Neural progenitor cell (in vitro differentiated cells): ENCODE measurements at places on chromosomes 3 and 15. TPM values are rescaled to one million over a fixed set of nuclear protein-coding genes. Genes with fewer than 3 reads are reported as not detected.

GRCh38 chr15:95989392-95989791 lies 341.1 kb upstream of the NR2F2 start:
- no peak for DNase-seq

DNA sequence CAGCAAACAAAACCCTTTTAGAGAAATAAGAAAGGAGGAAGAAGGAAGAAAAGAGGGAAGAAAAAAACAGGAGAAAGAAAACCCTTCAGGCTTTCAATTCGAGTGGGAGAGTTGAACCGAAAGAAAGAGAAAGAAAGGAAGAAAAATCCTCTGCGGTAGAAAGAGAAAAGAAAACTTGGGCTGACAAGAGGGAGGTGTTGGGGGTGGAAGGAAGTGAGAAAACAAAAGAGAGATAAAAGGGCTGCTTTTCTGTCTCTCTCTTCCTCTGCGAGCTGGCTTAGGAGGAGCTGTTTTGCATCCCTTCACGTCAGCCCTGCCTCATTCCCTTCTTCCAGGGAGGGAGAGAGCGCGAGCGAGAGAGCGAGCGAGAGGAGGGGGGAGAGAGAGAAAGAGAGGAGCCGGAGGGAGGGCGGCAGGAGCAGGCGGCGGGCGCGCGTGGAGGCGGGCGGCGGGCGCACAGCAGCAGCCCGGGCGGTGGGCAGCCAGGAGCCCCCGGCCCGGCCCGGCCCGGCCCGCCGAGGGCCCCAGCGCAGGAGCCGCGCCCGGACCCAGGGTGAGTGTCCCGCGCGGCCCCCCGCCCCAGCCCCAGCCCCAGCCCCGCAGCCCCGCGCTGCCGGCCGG lies at the start of gene ZNF710:
Gene ZNF710 (plus strand): TSS at position 263 of the 621 bp plus-strand sequence. CDS start 65,814 bp downstream, outside the sequence.
- DNase-seq: peak; percentile 73

- DNase-seq: no peak
Measured at GRCh38 chr3:24154013-24154695, 209.1 kb downstream of the NR1D2 start.

DNA sequence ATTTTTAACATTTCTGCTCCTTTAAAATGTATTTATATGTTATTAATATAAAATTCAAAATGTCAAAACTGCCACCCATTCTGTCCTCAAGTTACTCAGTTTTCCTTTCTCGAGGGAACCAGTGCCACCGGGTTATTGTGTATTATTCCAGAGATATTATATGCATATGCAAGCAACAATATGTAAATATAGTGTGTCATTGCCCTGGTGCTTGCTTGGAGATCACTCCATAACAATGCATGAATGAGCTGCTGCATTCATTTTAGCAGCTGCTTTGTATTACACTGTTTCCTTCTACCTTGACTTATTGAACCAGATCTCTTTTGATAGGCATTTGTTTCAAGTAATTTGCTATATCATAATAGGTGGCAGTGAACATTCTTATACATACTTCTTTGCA lies 509.1 kb downstream of the MCTP2 start:
- DNase-seq: no peak

GRCh38 chr3:161600173-161600572 lies 103.6 kb downstream of the OTOL1 start:
- DNase-seq: no peak

DNA sequence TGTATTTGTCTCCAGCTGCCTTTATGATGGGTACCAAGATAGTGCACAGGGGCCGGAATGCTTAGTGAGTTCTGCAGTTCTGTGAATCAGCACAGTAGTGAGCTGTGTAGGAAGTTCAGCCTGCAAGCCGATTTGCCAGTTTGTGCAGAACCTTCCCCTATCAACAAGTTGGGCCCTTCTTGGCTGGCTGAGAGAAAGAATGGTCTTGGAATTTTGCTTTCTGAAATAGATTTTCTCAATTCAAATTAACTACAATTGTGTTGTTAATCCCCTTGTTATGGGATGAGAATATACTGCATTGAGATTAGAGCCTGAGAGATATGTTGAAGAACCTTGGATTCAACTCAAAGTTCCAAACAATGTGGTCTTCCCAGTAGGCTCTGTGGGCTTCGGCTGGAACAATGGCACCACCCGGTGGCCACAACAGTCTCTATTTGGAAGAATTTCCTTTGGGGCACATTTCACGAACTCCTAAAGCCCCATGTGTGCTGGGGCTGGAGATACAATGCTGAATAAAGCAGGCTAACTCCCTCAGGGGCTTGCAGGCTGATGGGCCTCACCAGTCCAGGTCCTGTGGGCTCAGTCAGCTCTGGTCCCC lies 59.1 kb downstream of the TRIM42 start:
- peak; percentile 69 for DNase-seq

- no peak for DNase-seq
Measured at GRCh38 chr3:90128391-90128790, 1021.0 kb downstream of the EPHA3 start.

GRCh38 chr3:100662113-100662823 lies 47.0 kb upstream of the TFG start:
- DNase-seq: no peak

GRCh38 chr3:172317481-172317880 lies 130.8 kb downstream of the GHSR start:
- no peak for DNase-seq

GRCh38 chr15:98753726-98754656 lies 105.7 kb downstream of the IGF1R start:
- peak; percentile 74 for DNase-seq

- DNase-seq: no peak
Measured at GRCh38 chr15:24878153-24878552, 76.6 kb upstream of the SNRPN start.

- no peak for DNase-seq
Measured at GRCh38 chr3:183491109-183491922, 62.9 kb upstream of the MCF2L2 start.

GRCh38 chr3:173800154-173800553 lies 402.6 kb downstream of the NLGN1 start:
- no peak for DNase-seq

- DNase-seq: peak; percentile 88
Measured at GRCh38 chr3:4466741-4467521, at the start of gene SUMF1. Gene SUMF1, minus strand, starts transcription at chr3:4467269. Its CDS starts 24 bp downstream, at chr3:4467245.

DNA sequence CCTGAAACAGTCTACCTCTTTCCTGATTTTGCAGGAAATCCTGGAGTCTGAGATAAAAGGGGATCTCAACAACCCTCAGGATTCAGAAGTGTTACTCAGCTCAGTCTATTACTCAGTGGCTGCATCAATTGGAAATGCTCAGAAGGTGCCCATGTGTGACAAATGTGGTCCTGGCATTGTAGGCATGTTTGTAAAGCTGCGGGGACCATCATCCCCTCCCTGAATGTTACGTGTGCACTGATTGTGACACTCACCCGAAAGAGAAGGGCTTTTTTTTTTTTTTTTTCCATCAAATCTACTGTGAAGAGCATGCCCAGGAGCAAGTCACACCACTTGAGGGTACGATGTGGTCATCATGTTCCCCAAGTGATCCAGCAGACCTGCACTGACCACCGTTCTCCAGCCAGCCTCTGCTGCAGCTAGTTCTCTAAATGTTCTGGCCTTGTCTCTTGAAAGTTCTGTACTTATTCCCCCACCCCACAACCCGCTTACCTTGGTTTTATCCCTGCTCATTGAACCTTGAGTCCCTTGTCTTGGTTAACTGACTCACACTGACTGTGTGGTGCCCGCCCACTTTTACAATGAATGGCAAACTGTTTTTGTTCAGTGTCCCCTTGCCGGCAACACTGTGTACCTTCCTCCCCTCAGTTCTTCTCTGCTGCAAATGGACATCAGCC lies 19.8 kb downstream of the ST3GAL6 start:
- peak; percentile 32 for DNase-seq

GRCh38 chr3:90010341-90010740 lies 902.9 kb downstream of the EPHA3 start:
- DNase-seq: peak; percentile 26

- no peak for DNase-seq
Measured at GRCh38 chr3:42421818-42422796, 11.7 kb upstream of the LYZL4 start.

DNA sequence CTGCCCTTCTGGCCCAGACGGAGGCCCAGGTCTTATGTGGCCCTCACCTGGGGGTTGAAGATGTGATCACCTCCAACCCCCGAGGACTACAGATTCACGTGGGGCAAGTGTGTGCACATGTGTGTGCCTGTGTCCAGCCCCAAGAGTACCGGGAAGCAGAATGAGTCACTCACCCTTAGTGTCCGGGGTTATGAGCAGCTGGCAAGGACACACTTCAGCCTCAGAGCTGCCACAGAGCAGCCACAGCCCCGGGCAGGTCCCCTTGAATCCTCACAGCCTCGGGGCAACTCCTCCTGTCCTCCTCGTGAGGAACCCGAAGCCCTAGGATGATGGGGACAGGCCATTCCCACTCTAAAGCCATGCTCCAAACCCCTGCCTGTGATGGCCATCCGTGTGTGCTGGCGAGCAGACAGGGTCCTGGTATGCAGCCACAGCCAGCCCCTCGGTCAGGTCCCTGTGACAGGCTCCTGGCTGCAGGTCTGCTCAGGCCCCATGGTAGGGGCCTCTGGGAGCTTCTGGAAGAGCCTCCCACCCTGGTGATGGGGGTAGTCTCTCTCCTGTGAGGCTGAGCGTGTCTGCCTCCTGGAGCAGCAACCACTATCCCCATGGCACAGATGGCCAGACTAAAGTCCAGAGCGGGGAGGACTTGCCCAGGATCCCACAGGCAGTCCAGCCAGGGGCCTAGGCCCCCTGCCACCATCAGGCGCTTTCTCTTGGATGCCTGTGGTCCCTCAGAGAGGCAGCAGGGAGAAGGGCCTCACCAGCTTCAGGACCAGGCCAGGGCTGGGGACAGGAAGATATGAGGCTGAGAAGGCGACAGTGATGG lies 852 bp downstream of the STAB1 start:
- no peak for DNase-seq

- no peak for DNase-seq
Measured at GRCh38 chr3:57079474-57079831, 19.0 kb downstream of the SPATA12 start.

- peak; percentile 93 for DNase-seq
Measured at GRCh38 chr3:150787741-150788370, 24.9 kb upstream of the SIAH2 start.

DNA sequence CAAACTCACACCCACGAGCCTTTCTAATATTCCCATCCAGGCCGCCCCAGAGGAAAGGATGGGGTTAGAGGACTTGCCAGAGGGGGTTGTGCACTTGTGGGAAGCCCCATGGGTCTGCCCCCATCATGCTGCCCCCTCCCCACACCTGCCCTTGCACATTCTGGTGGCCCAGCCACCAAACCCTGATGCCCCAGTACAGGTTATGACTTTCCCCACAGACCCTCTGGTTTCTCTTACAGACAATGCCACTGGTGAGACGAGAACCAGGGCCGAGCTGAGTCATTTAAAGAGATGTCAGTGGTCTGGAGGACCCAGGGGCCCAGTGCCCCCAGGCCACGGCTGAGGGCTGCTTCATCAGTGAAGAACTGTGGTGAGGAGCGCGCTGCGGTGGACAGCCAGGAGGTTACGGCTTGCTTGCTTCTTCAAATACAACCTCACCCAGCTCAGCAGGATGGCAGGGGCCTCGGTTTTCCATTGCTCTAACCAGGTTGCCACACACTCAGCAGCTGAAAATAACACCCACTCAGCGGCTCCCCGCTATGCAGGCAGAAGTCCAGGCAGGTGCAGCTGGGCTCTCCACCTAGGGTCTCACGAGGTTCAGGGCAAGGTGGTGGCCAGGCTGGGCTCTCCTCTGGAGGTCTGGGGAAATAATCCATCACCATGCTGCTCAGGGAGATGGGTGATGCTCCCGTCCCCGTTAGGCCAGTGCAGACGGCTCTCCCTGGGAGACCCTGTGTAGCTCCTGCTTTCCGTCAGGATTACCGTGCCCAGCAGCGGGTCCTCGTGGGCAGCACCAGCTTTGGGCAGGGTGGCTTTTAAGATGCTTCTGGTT lies 13.8 kb upstream of the SNRPA1 start:
- no peak for DNase-seq

- no peak for DNase-seq
Measured at GRCh38 chr3:151315136-151315535, 1.5 kb downstream of the GPR87 start.

GRCh38 chr15:72824112-72824511 lies 40.6 kb upstream of the ADPGK start:
- no peak for DNase-seq

DNA sequence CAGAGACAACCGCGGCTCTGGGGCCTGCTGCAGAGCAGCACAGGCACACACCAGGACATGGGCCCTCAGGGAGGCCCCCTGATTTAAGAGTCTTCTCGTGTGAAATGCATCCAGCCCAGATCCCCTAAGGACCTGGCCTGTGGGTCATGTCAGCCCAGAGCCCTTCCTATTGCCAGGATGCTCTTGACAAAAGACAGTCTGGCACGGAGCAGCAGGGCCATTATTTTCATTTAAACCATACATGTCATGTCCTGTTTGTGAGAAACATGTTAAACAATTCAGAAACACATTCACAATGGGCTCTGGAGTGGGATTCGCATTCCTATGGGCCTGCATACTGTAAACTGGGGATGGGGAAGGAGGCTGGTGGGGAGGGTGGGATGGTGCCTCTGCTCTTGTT lies 367.4 kb upstream of the WNT5A start:
- DNase-seq: no peak

DNA sequence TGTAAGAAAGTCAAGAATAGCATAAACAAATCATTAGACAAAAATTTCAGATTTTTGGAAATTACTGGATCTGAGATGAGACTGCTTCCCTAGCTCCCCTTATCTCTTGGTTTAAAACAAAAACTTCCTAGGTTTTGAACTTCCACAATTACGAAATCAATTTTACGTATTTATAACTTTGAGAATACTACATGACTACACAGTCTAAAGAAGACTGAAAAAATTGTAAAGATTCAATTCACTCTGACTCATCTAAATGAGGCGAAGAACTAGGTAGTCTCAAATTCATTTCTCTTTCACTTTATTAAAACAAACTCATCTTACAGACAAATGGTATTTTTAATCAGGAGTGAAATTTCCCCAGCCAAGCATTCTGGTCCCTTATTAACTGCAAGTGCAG lies 10.3 kb downstream of the CCDC54 start:
- DNase-seq: no peak

- DNase-seq: no peak
Measured at GRCh38 chr15:31487811-31488436, 161.3 kb downstream of the KLF13 start.

DNA sequence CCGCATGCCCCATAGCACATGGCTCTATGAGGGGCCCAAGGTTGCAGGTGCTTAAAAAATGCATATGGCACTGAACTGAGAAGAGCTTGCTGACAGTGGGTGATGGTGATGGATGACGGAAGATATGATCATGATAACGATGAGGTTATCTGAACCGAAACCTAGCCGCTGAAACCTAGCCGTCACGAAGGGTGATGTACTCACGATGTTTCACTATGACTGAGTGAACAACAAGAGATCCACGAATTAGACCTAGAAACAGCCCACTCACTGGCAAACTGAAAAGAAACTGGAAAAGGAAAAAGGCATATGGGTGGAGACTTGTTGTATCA lies 57.6 kb upstream of the BCL6 start:
- DNase-seq: no peak

Gene SCAMP2
- 19.4 and 44.5 TPM in 2 replicates for total RNA-seq

Gene OR5AC2
- not detected in 2 replicates for total RNA-seq

Gene TM4SF1
- not detected in 2 replicates for total RNA-seq

Gene ARL14
- not detected in 2 replicates for total RNA-seq

Gene ZDHHC23
- 1.7 and 2.4 TPM in 2 replicates for total RNA-seq

Gene RHCG
- total RNA-seq: not detected in 2 replicates

Gene TMEM62
- total RNA-seq: 6.9 and 11.9 TPM in 2 replicates

Gene NR2C2
- 35.6 and 57.3 TPM in 2 replicates for total RNA-seq

Gene ECE2
- 0.15 TPM in 1 of 2 replicates, not detected in the other for total RNA-seq

Gene GP5
- total RNA-seq: 0.03 TPM in 1 of 2 replicates, not detected in the other

Gene GOLGA6L4
- 0.19 and 0.28 TPM in 2 replicates for total RNA-seq

Gene BTLA
- total RNA-seq: 3.9 TPM in 1 of 2 replicates, not detected in the other

Gene CCR8
- total RNA-seq: not detected in 2 replicates

Gene ZNF660
- total RNA-seq: 14.7 and 26.7 TPM in 2 replicates

Gene RASGRP1
- total RNA-seq: 2.5 and 3.8 TPM in 2 replicates
